Activated naive CD4-positive, alpha-beta T cell treated with anti-CD3 and anti-CD28 coated beads for 36 hours (primary cell): ENCODE measurements at places on chromosomes 6 and 20.

- peak; percentile 67 for DNase-seq
Observed at GRCh38 chr6:4637691-4638433, 138.3 kb upstream of the CDYL start.

DNA sequence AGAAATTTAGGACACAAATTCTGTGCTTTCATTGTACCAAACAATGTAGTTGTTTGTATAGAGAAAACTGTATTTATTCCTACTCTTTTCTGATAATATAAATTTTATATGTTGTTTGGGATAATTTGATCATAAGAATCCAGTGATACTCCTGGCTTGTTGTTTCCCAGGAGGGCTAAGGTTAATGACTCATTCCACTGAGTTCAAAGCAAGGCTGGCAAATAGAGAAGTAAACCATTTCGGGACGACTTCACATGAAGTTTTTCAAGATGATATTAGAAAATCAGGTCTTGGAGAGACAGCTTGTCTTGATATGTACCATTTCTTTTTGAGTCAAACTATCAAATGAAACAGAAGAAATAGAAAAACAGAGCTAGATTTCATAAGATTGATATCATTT, 326.1 kb upstream of the CNR1 start:
- DNase-seq: no peak

DNA sequence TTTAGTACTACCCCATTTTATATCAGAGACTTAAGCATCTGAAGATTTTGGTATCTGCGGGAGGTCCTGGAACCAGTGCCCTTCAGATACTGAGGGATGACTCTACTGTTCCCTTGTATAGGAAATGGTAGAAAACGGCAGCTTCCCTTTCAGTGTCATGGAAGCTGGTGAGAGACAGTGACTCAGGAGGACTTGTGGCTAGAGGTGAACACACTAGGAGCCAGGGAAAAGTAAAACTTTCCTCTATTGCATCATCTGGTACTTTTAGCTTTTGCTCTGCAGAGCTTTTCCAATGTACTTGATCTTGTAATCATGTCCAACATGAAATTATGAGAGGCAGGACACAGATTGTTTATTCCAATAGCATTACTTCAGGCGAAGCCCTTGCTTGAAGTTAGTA, 45.0 kb downstream of the RNF144B start:
- no peak for DNase-seq

- DNase-seq: no peak
Observed at GRCh38 chr20:3812975-3813847, 7.1 kb upstream of the AP5S1 start.

DNA sequence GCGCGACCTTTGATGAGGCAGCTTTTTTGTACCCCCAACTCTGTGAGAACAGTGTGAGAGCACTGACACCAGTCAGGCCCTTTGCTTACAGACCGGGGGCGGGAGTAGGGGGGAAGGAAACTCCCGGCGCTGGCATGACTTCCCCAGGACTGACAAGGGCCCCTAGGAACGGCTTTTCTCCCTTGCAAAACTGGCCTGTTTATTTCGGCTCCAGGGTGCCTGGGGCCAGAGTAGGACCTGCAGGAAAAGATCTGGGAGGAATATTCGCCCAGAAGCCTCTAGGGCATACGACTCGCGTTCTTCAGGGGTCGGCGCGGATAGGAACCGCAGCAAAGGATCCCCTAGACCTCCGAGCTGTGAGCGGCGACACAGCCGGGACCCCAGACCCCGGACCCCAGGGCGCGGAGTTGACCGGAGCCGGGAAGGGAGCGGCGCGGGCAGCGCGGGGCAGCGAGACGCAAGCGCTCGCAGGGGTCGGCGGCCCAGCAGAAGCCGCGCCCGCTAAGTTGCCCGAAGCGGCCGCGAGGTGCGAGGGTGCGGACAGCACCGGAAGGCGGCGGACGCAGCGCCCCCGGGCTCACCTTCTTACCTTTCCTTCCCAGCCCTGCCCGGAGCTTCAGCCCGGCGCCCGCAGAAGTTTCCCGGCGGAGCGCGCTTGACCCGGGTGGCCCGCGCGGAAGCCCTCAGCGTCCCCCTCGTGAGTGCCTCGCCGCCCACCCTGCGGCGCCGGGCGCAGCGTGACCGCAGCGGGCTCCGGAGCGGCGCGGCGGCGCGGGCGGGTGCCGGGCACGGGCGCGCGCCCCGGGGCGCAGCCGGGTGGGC, at the start of gene POPDC3:
Gene POPDC3 (minus strand): TSS at position 771 of the 822 bp plus-strand sequence. CDS start 18,105 bp downstream, outside the sequence.
- DNase-seq: peak; percentile 4

- DNase-seq: no peak
Observed at GRCh38 chr20:9301129-9302090, 213.0 kb upstream of the LAMP5 start.

GRCh38 chr6:22800451-22800850, 231.1 kb downstream of the HDGFL1 start:
- no peak for DNase-seq

- DNase-seq: no peak
Observed at GRCh38 chr20:37932919-37933318, 30.0 kb downstream of the VSTM2L start.

DNA sequence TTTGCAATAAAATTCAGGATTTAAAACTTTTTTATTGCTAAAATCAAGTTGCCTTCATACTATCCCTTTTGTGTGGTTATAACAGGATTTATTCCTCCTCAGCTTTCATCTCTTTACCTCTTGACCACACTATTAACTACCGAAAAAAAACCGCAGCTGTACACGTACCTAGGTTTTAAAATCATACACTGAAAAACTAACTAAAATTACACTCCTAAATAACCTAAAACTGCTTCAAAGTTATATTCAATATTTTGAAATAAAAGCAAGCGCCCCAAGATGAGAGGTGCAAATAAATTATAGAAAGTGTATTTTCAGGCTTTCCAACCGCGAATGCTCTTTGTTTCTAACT, 1.4 kb downstream of the MPC1 start:
- DNase-seq: no peak
